Stimulated activated CD4-positive, alpha-beta T cell treated with anti-CD3 and anti-CD28 coated beads, Interleukin-2, amount 100 ng/mL, for 48 hours (primary cell): ENCODE measurements at places on chromosomes 13 and 19.

- DNase-seq, result no peak
Measured at GRCh38 chr13:40063278-40063698, 407.8 kb downstream of the COG6 start.

DNA sequence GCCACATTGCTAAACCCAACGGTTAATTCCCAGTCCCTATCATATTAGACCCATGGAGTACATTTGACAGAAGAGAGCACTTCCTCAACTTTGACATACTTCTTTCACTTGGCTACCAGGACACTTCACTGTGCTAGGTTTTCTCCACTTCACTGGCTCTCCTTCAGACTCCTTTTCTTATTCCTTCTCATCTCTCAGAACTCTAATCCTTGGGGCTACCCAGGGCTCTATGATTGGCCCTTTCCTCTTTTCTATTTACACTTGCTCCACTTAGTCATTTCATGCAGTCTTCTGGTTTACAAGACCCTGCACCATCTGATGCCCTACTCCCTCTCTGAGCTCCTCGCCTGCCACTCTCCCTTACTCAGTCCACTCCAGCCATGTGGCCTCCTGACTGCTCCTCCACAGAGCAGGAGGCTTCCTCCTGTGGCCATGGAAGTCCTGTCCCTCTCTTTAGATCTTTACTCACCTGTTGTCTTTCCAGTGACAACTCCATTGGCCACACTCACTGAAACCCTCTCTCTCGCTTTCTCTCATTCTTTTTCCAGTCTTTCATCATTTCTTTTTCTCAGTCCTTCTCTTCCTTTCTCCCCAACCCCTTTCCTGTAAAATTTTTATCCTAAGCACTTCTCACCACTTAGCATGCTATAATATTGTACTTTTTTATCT is 90.4 kb downstream of the TBC1D4 start:
- no peak for DNase-seq

DNA sequence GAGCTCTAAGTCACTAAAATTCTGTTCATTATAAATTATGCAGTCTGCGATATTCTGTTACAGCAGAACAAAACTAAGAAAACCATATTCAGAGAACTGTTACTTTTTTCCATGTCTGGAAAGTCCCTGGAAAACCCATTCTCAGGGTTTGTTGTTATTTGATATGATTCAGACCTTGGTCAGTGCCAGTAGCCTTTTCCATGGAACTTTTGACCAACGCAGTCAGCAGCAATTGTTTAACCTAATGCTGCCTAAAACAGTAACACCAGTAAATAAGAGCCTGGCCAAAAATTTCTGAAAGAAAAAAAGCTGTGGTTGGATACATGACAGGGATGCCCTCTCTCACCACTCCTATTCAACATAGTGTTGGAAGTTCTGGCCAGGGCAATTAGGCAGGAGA is 402.7 kb downstream of the TBC1D4 start:
- DNase-seq, result no peak

- DNase-seq, result no peak
Measured at GRCh38 chr19:35786299-35787160, 11.2 kb downstream of the ARHGAP33 start.

DNA sequence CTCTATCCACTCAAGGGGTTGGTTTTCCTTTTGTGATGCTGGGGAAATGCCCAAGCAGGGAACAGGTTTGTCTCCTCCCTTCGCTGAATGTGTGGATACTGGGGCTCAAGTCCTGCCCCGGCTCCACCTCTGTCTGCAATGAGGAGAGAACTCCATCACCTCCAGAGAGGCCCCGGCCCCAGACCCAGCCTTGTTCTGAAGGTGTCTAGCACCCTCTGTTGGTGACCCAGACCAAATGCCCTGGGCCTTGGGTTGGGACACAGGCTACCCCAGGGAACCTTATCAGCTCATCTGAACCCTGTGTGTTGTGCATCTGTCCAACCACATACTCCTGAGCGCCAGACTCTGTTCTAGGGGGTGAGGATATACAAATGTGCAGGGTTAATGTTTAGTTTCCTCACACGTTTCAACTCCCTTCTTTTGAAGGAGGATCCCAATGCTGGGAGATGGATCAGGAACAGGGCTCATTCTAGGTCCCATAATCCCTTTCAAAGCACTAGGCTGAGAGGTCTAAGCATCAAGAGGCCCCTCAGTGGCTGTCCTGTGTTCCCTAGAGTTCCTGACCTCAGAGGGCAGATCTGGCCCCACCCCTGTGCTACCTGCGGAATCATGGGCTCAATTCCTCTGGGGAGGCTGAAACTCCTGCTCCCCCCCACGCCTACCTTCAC is 112.5 kb upstream of the SLC7A1 start:
- DNase-seq, result peak; percentile 41

GRCh38 chr13:20132052-20132634 is 28.7 kb downstream of the GJA3 start:
- DNase-seq, result no peak

DNA sequence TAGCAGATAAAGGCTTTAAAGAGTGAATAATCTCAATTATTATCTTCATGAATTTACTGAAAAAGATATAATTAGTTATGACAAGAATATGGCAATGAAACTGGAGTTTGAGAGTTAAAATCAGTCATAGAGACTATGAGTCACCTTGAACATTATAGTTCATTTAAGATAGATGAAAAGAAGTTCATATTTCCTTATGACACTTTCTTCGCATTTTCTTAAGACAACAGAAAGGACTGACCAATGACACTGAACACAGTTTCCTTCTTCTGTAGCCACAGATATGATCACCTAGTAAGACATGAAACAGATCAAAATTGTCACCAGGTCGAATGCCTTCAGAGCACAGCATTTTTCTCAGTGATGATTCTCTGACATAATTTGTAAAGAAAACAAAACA is 202.1 kb downstream of the KLF12 start:
- DNase-seq, result no peak

DNA sequence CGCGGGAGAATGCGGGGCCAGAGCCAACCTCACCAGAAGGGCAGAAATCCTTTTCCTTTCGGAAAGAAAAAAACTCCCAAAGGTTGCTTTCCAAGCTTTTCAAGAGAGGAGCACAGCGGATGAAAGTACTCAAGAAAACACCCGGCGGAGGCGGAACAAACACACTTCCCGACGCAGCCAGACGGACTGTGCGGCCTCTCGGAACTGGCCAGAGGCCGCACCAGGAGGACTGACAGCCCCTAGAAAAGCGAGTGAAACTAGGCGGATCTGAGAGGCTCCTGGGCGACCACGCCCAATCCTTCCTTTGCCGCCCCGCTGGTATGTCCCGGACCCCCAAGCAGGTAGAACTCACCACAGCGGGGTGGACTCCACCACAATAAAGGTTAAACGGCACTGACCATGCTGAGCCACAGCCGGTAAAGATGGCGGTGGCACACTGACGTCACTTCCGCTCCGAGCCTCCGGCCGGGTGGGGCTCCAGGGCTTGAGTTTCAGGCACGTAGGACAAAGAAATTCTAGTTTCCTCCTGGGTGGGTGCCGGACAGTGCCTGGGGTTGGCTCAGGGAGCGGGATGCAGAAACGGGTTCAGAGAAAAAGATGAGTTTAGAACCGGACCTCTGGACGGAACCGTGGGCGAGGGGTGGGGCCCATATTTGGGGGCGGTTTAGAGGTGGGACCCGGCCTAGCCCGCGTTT is at the start of gene ZNF562:
Gene ZNF562 (minus strand): TSS at position 438 of the 695 bp plus-strand sequence. CDS start 14,356 bp downstream, outside the sequence.
- peak; percentile 77 for DNase-seq

DNA sequence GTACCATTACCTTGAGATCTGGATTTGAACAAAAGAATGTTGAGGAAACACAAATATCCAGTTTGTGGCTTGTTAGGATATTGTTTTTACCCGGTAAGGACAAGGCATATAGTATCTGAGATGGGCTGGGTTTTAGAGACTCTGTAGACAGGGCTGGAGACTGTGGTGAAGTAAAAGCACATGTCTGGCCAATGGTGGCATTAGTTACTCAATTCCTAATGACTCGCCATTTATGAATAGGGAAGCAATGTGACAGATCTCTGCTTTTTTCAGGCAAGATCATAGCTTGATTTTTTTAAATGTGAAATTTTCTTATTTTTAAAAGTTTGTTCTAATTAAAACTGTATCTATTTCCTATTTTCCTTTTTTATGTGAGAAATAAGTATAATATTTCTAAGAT is 371.1 kb upstream of the SPRY2 start:
- DNase-seq, result no peak

GRCh38 chr19:56138069-56138468 is 3.0 kb upstream of the ZNF444 start:
- no peak for DNase-seq

- no peak for DNase-seq
Measured at GRCh38 chr19:49879243-49879963, 1.9 kb downstream of the TBC1D17 start.

- DNase-seq, result no peak
Measured at GRCh38 chr13:109644069-109644750, 142.2 kb downstream of the IRS2 start.

- DNase-seq, result no peak
Measured at GRCh38 chr13:93305886-93306285, 79.3 kb downstream of the GPC6 start.

- DNase-seq, result no peak
Measured at GRCh38 chr19:56321254-56321988, 6.8 kb upstream of the ZSCAN5A start.

- DNase-seq, result no peak
Measured at GRCh38 chr13:106961651-106962050, 393.7 kb upstream of the ARGLU1 start.

DNA sequence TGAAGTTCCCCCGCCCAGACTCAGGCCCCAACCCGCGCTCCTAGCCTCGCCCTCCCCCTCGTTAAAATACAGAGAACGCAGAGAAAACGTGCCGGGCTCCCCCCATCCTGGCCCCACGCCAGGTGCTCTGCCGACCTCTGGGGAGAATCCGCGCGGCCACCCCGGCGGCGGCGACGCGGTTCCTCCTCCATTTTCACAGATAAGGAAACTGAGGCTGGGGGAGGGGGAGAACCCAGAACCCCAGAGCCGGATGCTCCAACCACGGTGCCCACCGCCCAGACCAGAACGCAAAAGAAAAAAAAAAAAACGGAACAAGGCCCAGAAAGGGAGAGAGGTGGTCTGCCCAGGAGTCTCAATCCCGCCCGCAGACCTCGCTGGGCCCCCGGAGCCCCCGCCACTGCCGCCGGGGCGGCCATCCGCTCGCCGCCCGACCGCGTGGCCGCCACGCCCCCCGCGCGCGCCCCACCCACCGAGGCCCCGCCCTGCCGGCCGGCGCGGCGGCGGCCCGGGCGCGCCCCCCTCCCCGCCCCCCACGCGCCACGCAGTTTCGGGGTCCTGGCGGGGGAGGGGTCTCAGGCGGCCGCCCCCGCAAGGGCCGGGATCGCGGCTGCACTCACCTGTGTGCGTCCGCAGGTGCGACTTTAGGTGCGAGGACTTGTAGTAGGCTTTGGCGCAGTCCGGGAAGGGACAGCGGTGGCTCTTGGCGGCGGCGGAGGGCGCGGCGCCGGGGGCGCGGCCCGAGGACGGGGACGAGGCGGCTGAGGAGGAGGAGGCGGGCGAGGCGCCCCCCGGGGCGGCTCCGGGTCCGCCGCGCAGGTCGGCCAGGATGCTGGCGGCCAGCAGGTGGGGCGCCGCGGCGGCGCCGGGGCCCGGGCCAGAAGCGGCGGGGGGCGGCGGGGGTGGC is 703 bp downstream of the KLF16 start:
- peak; percentile 60 for DNase-seq

GRCh38 chr19:58554494-58555368 is at the start of gene CHMP2A:
CHMP2A (minus strand) TSS chr19:58555105; CDS start chr19:58554212, 893 bp downstream.
- peak; percentile 97 for DNase-seq

DNA sequence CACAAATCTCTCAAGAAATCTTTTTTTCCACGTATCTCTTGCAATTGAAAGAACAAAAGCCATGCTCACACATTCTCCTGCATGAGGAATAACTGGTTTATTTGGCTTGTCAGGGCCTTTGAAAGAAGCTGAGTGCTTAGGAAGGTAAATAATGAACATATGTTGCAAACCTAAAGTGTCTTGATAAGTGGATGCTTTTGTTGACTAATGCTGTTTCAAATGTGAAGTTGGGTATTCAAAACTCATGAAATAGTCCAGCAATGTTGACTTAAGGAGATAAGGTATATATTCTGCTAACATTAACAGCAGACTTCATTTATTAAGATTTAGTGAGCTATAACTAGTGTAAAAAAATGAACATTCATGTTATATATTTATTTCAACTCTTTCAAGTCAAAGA is 1792.7 kb upstream of the MIR17HG start:
- DNase-seq, result no peak

DNA sequence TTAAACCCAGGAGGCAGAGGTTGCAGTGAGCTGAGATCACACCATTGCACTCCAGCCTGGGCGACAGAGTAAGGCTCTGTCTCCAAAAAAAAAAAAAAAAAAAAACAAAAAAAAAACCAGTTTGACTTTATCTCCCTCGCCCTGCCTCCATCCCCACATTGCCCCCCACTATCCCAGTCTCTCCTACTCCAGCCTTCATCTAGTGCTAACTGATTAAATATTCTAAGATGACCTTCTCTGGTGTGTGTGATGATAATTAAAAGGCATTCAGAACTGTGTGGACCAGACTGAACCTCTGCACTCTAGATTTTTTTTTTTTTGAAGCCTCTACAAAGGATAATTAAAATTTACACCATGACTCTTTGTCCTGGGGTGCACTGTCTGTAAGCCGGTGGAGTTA is 6.0 kb upstream of the DLL3 start:
- no peak for DNase-seq

DNA sequence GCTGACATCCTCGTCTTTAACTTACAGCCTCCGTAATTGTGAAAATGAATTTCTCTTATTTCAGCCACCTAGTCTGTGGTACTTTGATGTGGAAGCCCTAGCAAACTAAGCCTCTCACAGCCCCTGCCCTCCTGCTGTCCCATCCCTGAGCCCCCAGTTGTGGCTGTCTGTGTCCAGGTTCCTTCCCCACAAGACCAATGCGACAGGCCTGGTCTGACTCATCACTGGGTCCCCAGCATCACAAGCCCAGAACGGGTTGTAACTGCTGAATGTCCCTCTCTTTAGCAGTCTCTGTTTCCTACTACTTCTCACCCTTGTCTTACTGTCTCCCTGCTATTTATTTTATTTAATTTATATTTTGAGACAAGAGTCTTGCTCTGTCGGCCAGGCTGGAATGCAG is 5.7 kb downstream of the POU2F2 start:
- no peak for DNase-seq

GRCh38 chr13:109949397-109949796 is 163.0 kb upstream of the IRS2 start:
- DNase-seq, result no peak

GRCh38 chr19:8487137-8487851 is 15.1 kb downstream of the PRAM1 start:
- DNase-seq, result peak; percentile 61

GRCh38 chr19:33323093-33323820 is 20.9 kb upstream of the CEBPA start:
- DNase-seq, result no peak
